Activated naive CD8-positive, alpha-beta T cell treated with anti-CD3 and anti-CD28 coated beads, Interleukin-2, amount 10 ng/mL, durations not matched to agents 7 days and 5 days (primary cell): ENCODE measurements at places on chromosomes 2 and 18. TPM values are rescaled to one million over a fixed set of nuclear protein-coding genes. Genes with fewer than 3 reads are reported as not detected.

DNA sequence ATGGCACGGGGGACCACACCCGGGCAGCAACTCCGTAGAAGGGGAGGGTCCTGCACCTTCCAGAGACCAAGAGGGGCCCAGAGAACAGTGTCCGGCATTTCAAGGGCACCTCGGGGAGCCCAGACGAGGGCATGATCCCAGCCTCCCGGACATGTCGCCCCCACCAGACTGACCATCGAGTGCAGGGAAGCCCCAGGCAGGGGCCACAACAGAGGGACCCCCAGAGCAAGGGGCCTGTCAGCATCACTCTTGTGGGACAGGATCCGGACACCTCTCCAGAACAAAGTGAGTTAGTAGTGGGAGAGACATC lies 50.4 kb upstream of the CTDP1 start:
- no peak for DNase-seq

DNA sequence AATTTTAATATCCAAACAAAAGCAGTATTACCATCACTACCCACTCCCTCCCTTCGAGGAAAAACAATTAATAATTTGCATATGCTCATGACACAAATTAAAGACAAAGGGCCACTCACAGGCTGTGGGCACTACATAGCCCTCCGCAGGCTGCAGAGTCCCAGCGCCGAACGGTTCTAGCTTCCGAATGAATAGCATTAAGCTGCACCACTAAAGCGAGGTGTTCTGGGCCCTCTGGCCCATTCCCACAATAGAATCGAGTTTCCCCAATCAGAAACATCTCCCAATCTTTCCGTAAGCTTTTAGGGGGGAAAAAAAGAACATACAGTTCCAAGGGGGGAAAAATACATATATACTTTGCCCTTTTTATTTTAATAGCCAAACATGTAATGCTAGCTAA lies 14.5 kb upstream of the SIX3 start:
- DNase-seq: no peak

GRCh38 chr2:69046221-69046662 lies 33.3 kb downstream of the ANTXR1 start:
- no peak for DNase-seq

GRCh38 chr2:58720033-58720769 lies 479.1 kb upstream of the FANCL start:
- DNase-seq: no peak

ACTG2 gene
- total RNA-seq: 0.43 TPM

DNA sequence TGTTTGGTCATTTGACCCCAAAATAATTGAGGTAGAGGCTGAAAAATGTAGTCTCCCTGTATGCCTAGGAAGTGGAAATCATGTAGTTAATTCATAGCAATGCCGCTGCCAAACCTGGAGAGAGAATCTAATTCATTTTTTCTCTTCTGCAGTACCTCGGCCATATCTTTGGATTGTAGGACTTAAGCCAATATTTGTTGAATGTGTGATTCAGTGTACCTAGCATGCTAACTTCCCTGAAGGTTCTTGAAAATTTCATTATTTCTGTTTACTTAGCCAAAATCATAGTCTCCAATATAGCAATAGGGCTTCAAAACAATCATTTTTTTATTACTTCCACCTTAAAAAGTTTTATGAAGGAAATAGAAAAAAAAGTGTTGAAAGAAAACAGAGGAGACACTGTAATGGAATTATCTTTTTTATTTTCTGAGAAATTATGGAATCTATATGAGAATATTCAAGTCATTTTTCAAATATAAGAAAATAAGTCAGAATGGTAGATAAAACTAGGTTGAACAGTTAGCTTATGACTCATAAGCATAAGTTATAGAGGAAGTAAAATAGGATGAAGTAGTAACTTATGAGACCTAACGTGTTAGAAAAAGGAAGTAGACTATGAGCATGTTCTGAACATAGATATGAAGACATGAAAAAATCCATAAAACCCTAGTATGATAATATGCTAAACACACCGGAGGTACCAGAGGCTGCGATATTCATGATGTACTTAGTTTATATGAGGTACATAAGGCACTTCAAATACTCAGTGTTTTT lies 35.2 kb upstream of the CDH19 start:
- no peak for DNase-seq
